ENCODE measurements at places on chromosomes 12 and 14.
A peak's percentile ranks its signal among the peaks of the same experiment; 100 is the strongest.

DNA sequence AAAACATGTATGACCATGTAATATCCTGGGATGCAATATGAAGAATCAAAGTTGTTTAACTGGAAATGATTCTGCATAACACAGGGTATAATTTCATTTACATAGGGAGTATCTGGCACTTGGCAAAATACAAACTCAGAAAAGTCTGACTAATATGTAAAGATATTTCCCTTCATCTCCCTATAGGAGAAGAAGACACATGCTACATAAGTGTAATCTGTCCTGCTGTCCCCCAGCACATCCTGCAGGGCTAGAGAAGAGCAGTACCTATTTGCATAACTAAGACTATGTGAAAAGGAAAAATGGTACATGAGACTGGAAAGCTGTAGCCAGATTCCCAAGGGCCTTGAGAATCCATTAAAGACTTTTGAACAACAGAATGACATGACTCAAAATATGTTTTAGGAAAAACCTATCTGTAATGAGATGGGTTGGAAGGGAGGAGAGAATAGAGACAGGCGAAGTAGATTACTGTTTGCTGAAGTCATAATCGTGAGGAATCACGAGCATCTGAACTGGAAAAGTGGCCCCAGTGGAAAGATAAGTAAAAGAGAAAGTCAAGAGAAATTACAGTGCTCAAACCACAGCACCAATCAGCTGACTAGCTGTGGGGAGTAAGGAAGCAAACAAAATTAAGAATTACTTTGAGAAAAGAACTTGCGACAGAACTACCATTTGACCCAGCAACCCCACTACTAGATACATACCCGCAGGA lies 155.1 kb upstream of the HMGA2 start:
- no peak for DNase-seq

DNA sequence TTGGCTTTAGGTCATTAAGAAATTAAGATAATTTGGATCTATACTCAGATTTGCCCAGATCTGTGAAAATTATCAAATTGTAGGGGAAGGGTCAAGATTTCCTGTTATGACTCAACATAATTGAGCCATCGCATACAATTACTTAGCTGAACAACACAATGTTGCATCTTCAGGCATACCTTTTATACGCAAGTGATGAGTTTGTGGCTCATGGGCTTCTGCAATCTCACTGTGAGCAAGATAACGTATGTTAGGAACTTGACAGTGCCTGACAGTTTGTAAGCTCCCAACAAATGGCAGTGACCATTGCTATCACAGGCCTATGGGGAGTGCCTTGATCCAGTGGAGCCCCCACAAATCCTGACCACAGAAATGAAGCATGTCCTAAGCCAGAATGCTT lies 199.7 kb downstream of the BCAT1 start:
- no peak for DNase-seq

DNA sequence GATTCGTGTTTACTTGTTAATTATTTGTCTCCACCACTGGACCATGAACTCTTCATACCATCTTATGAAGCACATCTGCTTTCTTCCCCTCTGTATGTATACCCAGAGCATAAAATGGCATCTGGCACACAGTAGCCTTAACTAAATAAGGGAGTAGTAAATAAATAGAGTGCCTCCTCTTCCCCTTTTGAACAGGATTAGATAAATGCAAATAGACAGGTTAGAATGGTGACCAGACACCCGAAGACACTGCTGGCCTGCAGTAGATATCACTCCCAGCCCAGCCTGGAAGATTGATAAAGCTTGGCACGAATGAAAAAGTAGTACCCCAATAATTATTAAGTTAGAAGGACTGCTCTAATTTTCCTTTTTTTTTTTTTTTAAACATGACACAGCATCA lies 6.9 kb downstream of the GALNT4 start:
- DNase-seq = no peak

- no peak for DNase-seq
Measured at GRCh38 chr14:28751467-28752058, 15.0 kb upstream of the FOXG1 start.

GRCh38 chr12:2306012-2306411 lies 253.2 kb downstream of the CACNA1C start:
- DNase-seq = no peak

GRCh38 chr14:61586544-61587055 lies 108.7 kb upstream of the HIF1A start:
- no peak for DNase-seq

GRCh38 chr12:14696265-14696741 lies at the start of gene GUCY2C:
GUCY2C (minus strand) TSS chr12:14696599; CDS start chr12:14696448, 151 bp downstream.
- DNase-seq = no peak

DNA sequence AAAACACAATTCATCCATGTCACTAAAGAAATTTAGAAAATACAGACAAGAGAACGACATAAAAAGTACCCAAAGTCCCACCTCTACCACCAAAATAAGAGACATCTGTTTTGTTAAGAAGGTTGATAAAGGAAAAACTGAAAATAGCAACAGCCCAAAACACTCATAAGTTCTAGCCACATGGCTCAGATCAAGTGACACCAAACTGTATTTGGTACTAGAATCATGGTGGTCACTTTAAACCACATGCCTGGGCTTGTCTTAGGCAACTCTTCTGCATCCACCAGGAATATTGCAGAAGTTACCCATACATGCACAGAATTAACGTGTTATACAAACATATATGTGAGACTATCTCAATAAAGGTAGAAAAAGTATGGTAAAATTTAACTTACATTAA lies 78.2 kb upstream of the GTF2A1 start:
- no peak for DNase-seq

- no peak for DNase-seq
Measured at GRCh38 chr14:86196471-86196870, 666.5 kb downstream of the FLRT2 start.

DNA sequence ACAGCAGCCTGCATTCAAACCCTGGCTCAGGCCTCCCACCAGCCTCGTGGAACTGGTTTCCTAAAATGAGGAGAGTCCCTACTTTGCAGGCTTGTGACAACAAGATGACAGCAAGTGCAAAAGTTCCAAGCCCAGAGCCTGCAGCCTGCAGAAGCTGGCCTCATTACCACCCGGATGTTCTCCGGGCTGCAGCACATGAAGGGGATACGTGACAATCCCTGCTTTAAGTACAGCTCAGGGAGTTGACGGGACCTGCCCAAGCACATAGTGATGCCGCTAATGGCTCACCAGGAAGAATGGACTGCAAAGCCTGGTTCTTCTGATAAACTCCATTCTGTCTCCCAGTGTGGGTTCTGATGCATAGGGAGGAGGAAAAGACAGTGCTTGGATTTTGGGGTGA lies 15.0 kb downstream of the SSH1 start:
- DNase-seq = no peak

- no peak for DNase-seq
Measured at GRCh38 chr12:3033539-3033867, 43.7 kb upstream of the TSPAN9 start.

DNA sequence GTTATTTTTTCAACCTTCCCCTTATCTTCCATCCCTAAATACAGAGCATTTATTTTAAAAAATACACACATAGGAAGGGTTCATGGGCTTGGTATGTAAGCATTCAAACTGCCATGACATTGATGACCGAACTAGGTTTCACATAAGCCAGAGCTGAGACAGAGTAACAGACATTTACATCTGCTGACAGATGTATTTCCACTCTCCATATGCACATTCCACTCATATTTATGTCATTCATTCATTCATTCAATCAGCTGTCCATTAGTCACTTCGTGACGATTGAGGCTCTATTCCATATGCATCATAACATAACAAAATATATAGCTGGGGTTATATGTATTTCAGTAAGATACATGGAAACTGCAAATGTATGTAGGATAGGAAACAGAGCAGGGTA lies 145.5 kb upstream of the OTX2 start:
- DNase-seq = no peak

DNA sequence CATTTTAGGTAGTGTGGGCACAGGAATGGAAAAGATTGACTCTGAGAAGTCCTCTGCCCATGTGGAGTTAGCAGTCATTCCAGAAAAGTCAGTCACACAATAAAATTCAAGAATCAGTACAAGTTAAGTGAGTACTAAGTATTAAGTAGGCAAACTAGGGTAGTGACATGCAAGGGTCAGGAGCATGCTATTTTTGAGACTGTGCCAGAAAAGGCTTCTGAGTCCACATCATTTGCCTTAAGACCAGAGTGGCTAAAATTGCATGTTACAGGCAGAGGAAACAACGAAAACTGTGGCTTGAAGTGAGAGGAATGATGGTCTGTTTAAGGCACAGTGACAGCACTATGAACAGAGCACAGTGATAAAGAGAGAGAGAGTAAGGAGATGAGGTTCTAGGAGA lies 108.9 kb downstream of the SLC6A15 start:
- DNase-seq = no peak

- no peak for DNase-seq
Measured at GRCh38 chr14:105282098-105282725, 18.6 kb downstream of the BRF1 start.

- DNase-seq = no peak
Measured at GRCh38 chr12:124196236-124196635, 98.7 kb upstream of the RFLNA start.

DNA sequence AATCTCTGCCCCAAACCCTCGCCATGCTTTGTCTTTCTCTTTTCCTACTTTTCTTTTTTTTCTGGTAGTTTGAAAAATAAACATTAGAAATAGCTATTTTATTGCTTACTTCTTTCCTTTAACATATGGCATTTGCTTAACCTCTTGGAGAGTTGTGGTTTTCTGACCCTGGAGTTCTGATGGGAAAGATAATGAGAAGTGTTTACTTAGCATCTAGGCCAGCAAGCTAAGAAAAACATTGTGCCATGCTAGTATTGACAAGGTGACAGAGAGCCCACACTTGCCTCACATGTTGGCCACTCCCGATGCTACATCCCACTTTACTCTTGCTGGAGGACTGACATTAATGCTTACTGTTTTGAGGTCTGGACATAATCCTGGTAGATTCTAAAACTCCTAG lies 886.2 kb downstream of the DIO2 start:
- no peak for DNase-seq

DNA sequence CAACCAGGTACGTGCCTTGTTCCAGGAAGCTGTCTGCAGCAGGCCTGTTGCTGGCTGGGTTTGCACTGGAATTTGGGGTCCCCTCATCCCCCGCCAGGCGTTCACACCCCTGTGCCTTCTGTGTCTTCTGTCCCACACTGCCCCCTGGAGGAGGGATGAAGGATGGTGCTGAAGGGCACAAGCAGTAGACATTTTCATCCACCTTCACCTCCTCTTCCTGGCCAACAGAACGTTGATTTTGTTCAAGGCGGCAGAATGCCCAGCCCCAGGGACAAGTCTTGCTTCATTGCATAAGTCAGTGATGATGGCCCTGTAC lies 122.1 kb downstream of the CALM1 start:
- DNase-seq = peak; percentile 71

GRCh38 chr12:66763467-66763866 lies 84.6 kb upstream of the GRIP1 start:
- no peak for DNase-seq

- DNase-seq = no peak
Measured at GRCh38 chr12:214003-214741, at the start of gene SLC6A12. SLC6A12 (minus strand) TSS chr12:214157; CDS start chr12:209986, 4,171 bp downstream.

- DNase-seq = no peak
Measured at GRCh38 chr14:76765461-76765931, 4.2 kb downstream of the VASH1 start.

DNA sequence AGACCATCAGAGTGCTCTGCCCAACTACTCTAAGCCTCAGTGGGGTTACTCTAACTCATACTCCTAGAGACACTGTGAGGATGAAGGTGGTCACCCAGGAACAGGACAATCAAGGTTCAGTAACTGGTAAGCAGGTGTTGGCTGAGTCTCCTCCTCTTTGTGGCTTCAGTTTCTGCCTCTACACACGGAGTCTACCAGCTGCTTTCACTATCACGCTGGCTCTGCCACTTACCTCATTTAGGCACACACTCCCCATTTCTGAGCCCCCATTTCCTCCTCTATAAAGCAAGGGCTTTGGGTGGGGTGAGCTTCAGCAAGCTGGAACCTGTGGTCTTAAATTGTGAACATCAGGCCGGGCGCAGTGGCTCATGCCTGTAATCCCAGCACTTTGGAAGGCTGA lies 7.3 kb upstream of the TCHP start:
- peak; percentile 54 for DNase-seq

DNA sequence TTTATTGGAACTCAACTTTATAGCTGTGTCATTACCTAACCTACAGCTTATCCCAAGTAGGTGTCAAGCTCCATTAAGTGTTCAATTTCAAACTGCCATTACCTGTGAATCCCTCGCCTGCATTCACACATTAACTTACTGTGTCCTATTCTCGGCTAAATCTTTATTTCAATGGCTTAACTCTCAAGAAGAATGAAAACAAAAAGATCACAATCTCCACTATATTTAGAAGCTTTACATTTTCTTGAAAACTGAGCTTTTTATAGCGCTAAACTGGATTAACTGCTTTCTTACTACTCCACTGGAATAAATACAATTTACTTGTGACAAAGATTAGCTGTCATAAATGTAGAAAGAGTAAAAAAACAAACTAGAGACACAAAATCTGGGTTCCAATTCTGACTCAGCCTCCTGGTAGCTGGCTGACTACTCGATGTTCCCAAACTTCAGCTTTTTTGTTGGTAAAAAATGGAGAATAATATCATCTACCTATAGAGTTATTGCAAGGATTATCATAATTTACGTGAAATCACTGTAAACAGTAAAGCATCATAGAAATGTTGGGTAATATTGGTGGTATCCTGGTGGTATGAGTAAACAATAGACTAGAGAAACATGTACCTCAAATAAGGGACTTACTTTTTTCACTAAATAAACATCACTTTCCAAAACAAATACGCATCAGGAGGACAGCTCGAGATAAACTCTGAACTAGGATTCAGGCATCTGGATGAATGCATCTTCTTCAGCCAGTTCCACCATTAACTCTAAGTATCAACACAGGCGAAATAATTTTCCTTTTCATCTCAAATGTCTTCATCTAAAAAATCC lies 1.7 kb downstream of the RALGAPA1 start:
- DNase-seq = no peak

- DNase-seq = no peak
Measured at GRCh38 chr12:89058402-89058801, 293.9 kb downstream of the DUSP6 start.

DNA sequence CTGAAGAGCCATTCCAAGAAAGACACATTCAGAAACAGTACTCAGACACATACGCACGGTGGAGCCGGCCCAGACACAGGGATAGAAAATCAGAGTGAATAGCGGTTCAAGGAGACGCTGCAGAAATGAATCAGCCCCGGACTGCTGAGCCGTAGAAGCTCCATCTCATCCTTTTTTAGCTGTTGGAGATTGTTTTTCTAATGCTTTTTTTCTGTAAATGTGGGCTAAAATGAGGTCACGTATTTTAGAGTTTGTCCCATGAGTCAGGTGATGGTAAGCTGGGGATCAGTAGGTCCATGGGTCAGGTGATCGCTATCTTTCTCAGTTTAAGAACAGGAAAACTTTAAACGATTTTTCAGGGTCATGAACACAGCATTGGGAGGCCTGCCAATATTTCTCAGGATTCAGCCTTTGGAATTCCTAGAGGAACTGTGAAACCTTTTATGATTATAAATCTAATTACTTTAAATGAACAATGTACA lies 202.4 kb downstream of the ITPR2 start:
- no peak for DNase-seq
